ENCODE measurements at places on chromosomes 2 and 18. TPM values are rescaled to one million over a fixed set of nuclear protein-coding genes. Genes with fewer than 3 reads are reported as not detected.

Gene SH2D6
- not detected for total RNA-seq

Gene C2orf78
- not detected for total RNA-seq

Gene TEKT4
- not detected for total RNA-seq

Gene ANKRD62
- not detected for total RNA-seq

Gene PTH2R
- under 0.01 TPM for total RNA-seq

Gene TUBB8B
- not detected for total RNA-seq

Gene UGT1A4
- not detected for total RNA-seq

Gene RAB6C
- total RNA-seq = not detected

Gene DNAJC5G
- total RNA-seq = not detected

Gene CHRNG
- not detected for total RNA-seq

Gene COL4A3
- not detected for total RNA-seq

Gene CHST10
- 11.8 TPM for total RNA-seq

Gene SLC23A3
- total RNA-seq = 1.4 TPM

Gene GALNT13
- 0.36 TPM for total RNA-seq

Gene ALPG
- total RNA-seq = not detected

Gene DSG4
- not detected for total RNA-seq
